ENCODE measurements at places on chromosomes 3 and 15. TPM values are rescaled to one million over a fixed set of nuclear protein-coding genes. Genes with fewer than 3 reads are reported as not detected.

The SLC22A13 gene
- not detected for total RNA-seq

DNA sequence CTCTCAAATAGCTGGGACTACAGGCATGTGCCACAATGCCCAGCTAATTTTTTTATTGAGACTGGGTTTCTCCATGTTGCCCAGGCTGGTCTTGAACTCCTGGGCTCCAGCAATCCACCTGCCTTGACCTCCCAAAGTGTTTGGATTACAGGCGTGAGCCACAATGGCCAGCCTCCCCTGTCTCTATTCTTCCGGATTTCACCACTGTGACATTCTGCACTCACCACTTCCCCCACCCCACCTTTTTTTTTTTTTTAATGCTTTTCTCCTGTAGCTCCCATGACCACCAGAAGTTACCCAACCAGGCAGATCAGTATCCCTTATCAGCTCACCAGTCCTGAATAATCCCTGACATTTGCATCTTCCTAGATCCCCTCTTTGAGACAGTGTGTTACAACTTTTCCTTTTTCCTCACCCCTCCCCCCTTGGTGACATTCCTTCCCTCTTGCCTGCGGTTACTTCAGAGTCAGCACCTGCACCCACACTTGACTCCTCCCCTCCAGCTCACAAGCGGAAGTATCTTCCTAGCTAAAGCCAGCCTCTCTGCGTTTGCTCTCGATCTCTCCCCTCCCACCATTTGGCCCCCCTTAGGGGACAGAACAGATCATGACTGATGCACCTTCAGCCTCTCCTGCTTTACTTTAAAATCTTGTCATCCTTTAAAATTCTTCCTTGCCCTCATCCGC lies 13.5 kb upstream of the ZNF592 start:
- peak; percentile 94 for DNase-seq

DNA sequence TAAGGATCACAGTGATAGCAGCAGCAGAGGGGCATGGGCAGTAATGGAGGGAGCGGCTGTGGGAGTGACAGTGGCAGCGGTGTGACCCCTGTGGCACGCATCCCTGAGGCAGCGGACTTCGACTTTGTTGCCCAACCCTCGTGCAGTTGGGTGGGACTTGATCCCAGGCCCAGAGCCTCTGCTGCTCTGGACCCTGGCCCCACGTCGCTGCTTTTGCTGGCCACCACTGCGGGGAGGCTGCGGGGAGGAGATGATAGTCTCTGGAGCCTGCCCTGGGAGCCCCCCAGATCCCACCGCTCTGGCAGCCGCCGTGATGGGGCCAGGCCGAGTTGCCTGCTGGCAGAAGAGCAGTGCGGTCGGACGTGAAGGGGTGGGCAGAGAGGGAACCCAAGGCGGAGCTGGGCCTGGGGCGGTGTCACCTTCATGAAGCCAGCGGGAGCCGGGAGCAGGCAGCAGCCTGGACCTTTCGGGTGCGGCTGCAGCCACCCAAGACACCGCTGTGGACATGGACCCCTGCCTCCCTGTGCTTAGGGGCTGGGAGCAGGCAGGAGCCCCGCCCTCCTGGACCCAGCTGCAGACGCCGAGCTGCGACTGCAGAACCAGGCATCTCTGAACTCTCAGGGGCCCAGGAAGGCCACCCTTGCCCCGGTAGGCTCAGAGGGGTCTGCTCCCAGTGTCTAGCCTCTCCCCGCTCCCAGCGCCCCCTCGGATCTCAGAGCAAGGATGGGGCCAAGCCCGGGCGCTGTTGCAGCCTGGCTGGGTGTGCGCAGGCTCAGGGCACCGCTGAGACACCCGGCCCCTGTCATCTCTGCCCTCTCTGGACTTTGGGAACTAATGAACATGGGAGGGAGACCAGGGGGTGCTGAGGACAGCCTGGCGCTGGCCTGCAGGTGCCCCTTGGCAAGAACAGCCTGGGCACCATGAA lies 38.3 kb downstream of the COMMD2 start:
- no peak for DNase-seq

The WNT7A gene
- 0.08 TPM for total RNA-seq

- DNase-seq: no peak
These were observed 11.3 kb downstream of the QTRT2 start for GRCh38 chr3:114067804-114068203.

DNA sequence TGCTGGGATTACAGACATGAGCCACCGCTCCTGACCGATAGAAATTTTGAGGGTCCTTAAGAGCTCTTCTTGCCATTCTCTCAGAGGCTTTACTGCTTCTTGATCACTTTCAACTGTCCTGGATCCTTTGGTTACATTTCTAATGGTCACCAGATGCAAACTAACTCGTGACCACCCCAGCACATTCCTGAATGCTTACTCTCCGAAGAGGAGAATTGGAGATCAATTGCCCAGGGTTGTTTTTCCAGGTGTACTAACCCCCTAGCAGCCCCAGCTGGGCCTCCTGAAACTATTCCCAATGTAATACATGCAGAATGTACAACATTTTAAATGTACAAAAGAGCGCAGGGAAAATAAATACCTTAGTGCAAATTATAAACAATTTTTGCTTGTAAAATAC lies 65.1 kb upstream of the TBL1XR1 start:
- no peak for DNase-seq

- DNase-seq: no peak
These were observed 422.4 kb upstream of the ATP11B start for GRCh38 chr3:182370949-182371348.

GRCh38 chr15:90782442-90782841 lies 65.3 kb downstream of the BLM start:
- no peak for DNase-seq

DNA sequence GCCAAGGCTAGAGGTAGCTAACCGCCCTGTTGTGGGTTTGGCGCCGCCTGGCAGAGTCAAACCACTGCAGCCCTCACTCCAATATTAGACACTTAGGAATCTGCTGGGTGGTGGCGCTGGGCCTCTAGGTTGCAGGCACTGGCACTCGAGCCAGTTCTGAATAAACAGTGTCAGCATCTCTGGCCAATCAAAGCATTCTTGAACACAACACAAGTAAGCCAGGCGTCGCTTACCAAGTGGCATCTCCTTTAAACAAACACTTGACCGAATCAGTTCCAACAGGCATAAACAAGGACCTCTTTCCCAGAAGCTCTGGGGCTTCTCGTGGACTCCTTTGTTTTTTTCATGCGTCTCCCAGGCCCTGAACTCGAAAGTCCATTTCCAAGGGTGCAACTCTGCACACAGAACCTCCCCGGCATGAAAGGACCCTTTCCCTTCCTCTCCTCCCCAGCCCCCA lies 82.3 kb downstream of the LRIG1 start:
- no peak for DNase-seq

- DNase-seq: no peak
These were observed 567.8 kb downstream of the ZIC1 start for GRCh38 chr3:147977001-147977400.

GRCh38 chr15:39641191-39641889 lies 60.5 kb downstream of the THBS1 start:
- no peak for DNase-seq

The CTDSPL gene
- total RNA-seq: 0.13 TPM

The KBTBD8 gene
- 28.8 TPM for total RNA-seq

- no peak for DNase-seq
These were observed 11.4 kb downstream of the LMOD3 start for GRCh38 chr3:69110941-69111546.

DNA sequence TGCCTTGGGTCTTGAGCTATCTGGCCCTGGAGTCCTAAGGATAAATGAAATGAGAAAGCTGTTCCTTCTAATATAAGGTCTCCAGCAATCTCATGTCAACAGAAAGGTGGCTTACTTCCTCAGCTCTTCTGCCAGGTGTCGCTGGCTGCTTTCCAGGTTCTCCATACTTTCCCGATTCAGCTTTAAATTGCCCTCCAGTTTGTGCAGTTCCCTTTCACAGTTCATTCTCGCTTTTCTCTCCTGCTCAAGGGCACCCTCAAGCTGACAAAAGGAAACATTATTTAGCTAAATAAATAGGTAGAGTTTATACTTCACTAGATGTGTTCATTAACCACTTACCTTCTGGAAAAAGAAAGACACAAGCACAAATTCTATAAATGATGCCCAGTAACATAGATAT lies 73.0 kb downstream of the MYH15 start:
- DNase-seq: no peak

Data from GM12878 (cell line).